ENCODE measurements at places on chromosomes 12 and 14. TPM values are rescaled to one million over a fixed set of nuclear protein-coding genes. Genes with fewer than 3 reads are reported as not detected.
A peak's percentile ranks its signal among the peaks of the same experiment; 100 is the strongest.

GRCh38 chr14:25394791-25395391 lies 344.9 kb upstream of the STXBP6 start:
- no peak for DNase-seq

DNA sequence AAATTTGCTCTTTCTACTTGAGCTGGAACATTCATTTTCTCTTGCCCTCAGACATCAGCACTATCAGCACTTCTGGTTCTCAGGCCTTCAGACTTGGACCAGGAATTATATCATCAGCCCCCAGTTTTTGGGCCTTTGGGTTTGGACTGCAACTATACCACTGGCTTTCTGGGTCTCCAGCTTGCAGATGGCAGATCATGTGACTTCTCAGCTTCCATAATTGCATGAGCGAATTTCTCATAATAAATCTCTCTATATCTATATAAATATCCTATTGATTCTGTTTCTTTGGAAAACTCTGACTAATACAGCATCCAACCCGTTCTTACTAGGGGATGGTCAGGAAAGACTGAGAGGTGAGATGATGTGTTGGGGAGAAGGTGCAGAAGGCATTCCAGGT lies 22.4 kb upstream of the DYRK2 start:
- DNase-seq = no peak

DNA sequence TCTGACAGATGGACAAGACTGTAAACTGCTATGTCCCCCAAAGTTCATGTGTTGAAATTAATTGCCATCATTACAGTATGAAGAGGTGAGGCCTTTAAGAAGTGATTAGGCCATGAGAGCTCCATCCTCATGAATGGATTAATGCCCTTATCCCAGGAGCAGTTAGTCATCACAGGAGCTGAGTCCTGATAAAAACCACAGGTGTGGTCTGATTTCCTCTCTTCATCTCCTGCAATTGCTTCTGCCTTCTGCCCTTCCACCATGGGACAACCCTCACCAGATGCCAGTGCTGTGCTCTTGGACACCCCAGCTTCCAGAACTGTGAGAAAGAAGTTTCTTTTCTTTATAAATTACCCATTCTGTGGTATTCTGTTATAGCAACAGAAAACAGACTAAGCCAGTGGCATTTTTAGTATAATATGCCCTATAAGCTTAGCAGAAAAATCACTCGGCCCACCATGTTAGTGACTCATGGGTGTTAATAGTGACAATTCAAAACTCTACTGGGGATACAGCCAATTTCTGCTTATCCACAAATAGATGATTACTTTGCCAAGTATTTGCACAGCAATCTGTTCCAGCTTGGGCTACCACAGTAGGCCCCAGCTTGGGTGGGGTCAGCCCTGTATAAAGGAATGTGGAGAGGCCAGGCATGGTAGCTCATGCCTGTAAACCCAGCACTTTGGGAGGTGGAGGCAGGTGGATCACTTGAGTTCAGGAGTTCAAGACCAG lies 129.0 kb upstream of the BCL2L14 start:
- DNase-seq = no peak

- no peak for DNase-seq
These were observed 69.9 kb upstream of the AVPR1A start for GRCh38 chr12:63220921-63221320.

- DNase-seq = no peak
These were observed 50.9 kb downstream of the TRAF3 start for GRCh38 chr14:102828151-102828550.

DNA sequence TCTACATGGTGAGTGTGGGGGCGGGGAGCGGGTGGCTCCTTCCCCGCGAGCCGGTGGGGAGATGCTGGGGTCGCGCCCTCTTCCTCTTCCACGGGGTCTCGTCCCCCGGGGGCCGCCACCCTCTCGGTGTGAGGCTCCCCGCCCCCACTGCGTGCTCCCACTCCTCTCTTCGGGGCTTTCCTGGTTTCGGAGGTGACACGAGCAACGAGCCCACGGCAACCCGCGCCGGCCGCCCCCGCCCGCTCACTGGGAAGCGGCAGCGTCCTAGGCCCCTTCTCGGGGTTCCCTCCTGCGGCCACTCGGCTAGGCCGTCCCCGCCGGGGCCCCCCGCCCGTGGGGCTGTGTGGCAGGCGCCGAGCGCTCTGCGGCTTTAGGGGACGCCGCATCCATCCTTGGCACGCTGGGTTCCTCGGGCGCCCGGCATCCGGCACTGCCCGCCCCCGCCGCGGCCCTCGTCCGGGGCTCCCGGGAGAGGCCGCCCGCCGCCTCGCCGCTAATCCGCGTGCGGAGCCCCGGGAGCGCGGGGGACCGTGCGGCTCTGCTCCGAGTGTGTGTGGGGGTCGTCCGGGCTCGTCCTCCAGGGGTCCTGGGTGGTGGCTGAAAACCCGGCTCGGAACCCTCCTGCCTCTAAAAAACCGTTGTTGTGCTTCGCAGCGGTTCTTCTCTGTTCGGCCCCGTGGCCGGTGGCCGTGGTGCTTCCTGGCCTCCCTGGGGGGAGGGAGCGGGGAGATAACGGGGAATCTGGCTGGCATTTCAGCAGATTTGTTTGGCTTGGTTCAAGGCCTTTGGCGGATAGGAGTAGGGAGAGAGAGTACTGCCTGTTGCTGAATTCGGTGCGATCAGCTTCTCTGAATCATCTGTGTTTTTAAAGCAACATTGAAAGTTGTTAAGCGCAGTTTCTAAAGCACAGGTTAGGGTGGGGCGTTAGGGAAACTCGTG lies 1.0 kb downstream of the PCNX1 start:
- DNase-seq = peak; percentile 70

DNA sequence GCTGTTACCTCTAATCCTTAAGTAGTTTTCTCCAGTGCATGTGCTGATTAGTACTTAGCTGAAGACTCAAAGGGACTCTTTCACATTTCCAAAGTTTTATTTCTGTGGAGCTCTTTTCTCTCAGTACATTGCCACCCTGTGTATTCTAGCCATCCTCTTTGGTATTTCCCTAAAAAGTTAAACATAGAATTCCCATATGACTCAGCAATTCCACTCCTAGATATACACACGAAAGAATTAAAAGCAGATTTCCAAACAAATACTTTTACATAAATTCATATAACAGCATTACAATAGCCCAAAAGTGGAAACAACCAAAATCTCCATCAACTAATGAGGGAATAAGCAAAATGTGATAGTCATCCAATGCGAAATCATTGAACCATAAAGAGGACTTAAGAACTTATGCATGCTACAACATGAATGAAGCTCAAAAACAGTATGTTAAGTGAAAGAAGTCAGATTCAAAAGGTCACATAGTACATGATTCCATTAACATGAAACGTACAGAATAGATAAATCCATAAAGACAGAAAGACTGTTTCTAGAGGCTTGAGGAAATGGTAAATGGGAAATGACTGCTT lies 9.0 kb upstream of the NOVA1 start:
- no peak for DNase-seq

DNA sequence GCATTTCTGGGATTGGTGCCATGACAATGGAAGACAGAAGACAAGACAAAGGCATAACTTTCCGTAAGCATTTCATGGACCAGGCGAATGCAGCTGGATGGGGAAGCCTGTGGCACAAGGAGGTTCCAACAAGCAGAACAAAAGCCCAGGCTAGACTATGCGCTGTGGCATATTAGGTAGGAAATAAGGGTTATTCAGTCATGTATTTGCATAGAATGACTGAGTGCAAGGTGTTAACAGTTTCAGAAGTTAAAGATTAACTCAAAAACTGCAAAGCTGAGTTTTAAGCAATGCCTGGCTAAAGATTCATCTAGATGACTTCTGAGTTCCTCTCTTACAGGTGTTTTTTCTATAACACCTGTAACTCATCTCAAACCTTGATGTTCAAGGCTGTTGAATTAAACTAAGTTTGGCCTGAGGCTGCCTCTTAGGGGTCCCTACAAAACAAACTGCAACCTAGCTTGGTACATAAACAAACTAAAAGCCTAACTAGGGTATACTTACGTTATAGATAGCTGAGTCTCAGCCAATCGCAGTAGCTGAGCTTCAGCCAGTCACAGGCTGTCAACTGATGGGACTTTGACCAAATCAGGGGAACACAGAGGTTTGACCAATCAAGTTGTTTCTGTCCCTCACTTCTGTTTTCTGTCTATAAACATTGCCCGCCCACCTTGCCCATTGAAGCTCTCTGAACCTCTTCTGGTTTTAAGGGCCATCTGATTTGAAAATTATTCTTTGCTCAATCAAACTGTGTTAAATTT lies 52.2 kb upstream of the PLBD1 start:
- DNase-seq = no peak

GRCh38 chr14:102252834-102253801 lies 51.8 kb downstream of the MOK start:
- no peak for DNase-seq

Gene CRACR2A
- 26.0 TPM for total RNA-seq

Gene SERPINA9
- total RNA-seq = not detected

Gene PTCSC3
- not detected for total RNA-seq

Gene CYP27B1
- 12.0 TPM for total RNA-seq

Gene ADCY6
- total RNA-seq = not detected

Gene DLK1
- total RNA-seq = not detected

Gene TAS2R13
- total RNA-seq = 0.12 TPM

Gene CARMIL3
- total RNA-seq = 0.43 TPM

Data from activated naive CD8-positive, alpha-beta T cell treated with anti-CD3 and anti-CD28 coated beads for 36 hours (primary cell).